Spinal cord (tissue), 10 donors: ENCODE measurements at places on chromosomes 7 and 10.

DNA sequence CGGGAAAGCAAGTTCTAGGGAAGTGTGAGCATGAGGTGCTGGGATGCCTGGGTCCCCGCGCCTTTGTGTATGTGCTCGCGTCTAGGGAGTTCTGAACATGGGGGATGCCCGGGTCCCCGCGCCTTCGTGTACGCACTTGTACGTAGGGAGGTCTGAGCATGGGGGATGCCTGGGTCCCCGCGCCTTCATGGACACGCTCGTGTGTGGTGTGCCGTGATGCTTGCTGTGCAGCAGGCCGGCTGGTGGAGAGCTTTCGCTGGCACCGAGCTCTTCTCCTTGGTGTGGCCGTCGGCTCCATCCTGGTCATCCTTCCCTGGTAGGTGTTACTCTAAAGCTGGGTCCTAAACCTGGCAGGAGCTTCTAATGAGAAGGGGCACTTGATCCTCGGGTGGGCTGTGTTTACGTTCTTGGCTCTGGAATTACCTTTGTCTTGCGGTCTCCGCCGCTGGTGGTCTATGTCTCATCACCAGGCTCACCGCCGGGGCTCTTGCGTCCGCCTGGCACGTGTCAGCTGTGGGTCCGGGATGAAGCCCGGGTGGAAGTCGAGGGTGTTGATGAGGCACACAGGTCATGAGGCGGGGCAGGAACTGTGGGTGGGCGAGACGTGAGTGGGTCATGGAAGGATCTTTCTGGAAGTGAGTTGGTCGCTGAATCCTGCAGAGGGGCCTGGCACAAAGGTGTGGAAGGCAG is 63.5 kb downstream of the DNAJB6 start:
- no peak for DNase-seq

GRCh38 chr7:118158766-118159165 is 25.2 kb upstream of the LSM8 start:
- DNase-seq, result no peak

GRCh38 chr7:49767719-49768118 is 5.7 kb upstream of the VWC2 start:
- no peak for DNase-seq

- DNase-seq, result no peak
Measured at GRCh38 chr7:91165006-91165845, 99.0 kb upstream of the FZD1 start.

DNA sequence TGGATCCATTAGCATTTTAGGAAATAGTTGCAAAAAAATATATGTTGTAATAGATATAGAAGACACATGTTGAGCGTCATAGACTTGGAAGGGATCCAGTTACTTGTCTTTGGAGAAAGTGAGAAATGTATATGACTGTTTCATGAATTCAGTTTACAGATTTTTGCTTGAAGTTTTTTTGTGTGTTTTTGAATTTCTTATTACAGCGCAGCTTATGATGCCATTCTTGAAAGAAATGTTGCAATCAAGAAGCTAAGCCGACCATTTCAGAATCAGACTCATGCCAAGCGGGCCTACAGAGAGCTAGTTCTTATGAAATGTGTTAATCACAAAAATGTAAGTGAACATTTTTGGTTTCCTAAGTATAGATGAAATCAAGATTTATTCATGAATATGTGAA is 98.2 kb downstream of the MAPK8 start:
- peak; percentile 5 for DNase-seq

DNA sequence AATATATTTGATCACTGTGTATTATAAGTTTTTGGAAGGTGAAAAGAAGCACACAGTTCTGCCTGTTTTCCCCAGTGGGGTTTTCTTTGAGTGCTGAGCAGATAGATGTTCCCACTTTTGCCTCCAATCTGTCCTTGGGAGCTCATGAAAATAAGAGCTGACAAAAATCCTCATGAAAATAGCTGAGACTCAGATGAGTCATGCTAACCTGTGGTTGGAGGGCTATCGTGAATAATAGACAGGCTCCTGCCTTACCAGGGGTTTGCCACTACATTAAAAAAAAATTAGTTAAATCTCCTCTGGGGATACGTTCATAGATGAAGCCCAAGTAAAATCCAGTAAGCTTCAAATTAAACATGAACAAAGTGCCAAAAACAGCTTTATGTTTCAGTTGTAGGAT is 10.9 kb upstream of the AOAH start:
- DNase-seq, result no peak

GRCh38 chr10:117622471-117623184 is 80.1 kb downstream of the EMX2 start:
- DNase-seq, result no peak
